ENCODE measurements at places on chromosomes 5 and 9.
A peak's percentile ranks its signal among the peaks of the same experiment; 100 is the strongest.

DNA sequence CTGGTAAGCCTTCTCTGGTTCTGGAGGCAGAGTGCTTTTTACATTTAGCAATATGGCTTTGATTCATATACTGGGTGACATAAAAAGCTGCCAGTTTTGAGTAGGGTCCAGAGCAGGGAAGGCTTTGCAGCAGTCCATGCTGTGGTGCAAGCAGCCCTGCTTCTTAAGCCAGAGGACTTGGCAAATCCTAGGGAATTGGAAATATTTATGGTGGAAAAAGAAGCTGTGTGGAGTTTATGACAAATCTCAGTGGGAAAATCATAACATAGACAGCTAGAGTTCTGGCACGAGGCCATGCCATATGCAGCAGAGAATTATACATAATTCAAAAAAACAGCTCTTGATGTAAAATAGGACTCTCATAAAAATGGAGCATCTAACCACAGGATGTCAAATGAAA, 536.4 kb downstream of the RASEF start:
- no peak for DNase-seq

GRCh38 chr9:5529683-5530221, 19.4 kb downstream of the PDCD1LG2 start:
- peak; percentile 88 for DNase-seq

DNA sequence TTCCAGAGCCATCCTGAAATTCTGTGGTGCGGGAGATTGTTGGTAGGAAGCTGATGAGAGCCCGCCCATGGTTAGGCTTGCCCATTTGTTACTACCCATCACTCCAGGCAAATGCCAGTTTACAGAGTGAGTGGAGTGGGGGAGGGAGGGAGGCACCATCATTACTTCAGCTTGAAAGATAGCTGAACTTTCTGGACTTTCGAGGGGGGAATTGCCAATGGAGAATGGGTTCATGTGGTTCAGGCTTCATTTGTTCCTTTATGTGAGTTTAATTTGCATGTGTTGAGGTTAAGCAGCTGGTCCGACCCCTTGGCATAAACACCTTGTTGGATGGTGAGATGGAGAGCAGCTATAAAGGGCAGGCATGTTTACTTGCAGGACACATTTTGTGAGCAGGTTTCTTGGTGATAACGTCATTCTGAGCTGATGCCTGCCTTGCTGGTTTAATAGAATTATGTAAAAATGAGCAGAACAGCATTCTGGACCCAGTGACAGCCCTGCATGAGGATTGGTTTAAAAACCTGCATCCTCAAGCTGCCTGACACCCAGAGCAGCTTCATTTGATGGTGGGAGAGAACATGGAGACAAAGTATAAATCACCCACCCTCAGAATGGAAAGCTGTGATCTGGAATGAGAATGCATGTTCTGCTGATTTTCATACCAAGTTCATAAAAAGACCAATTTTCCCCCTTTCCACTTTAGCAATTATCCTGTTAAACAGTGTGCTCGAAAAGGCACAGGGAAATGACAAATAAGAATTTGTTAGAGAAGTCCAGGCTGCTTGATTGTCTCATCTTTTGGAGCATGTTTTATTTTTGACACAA, 106.3 kb downstream of the TRIO start:
- no peak for DNase-seq

GRCh38 chr5:61701877-61702602, 370.0 kb downstream of the ZSWIM6 start:
- DNase-seq, result no peak

- no peak for DNase-seq
Observed at GRCh38 chr5:72472666-72473422, 34.4 kb downstream of the ZNF366 start.

DNA sequence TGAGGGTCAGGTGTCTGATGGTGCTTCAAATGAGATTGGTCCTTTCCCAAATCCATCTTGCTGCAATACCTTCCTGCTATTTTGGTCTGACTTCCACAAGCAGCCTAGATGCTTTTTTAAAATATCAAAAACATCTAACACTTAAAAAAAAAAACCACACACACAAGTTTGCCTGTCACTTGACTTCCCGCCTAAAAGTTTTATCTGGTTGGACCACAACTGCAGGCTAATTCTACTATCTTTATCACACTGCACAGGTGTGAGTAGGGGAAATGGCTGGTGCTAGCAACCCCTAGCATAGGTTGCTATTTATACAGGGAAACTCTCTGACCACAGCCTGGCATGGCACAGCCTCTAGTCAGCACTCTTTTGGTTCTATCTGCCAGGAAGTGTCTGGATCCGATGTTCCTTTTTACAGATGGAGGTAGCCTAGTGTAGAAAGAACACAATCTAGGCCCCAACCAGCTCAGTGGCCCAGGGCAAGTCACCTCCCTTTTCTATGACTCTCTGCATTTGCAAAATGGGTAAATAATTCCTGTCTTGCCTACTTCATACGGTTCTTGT, at the start of gene HEMGN:
TSS of gene HEMGN (minus strand) at position 92 of the 564 bp plus-strand sequence. CDS start at position 56, 36 bp downstream.
- DNase-seq, result no peak

DNA sequence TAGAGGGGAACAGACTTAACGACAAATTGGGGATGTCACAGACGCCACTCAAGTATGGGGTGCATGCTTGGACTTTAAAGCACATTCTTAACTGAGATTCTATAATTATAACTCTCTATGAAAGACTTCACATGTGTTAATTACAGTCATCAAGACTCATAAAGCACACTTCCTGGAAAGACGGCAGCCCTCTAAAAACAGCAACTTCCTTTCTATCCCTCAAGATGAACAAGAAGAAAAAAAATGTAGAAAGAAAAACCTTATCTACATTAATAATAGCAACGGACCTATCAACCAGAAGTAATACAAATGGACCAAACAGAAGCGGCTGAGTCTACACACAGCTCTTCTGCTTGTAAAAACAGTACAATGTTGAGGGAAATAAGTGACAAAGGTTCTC, 21.2 kb downstream of the GNAQ start:
- DNase-seq, result no peak

DNA sequence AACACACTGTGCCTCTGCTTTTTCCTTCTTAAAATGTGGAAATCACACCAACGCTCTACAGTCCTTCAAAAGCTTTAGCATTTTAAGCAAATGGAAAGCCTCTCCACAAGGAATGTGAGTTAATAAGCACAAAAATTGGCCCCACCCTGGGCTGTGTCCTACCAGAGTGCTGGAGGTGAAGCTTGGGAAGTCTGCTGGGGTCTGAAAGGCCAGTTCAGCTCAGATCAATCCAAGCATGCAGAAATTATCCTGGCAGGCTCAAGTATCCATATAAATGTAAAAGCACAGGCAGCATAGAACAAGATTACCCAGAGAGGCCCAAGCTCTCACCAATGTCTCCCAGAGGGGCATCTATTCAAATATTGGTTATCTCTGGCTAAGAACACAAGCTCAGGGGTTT, 98.5 kb downstream of the ESM1 start:
- no peak for DNase-seq

GRCh38 chr5:45617859-45618416, 78.2 kb downstream of the HCN1 start:
- no peak for DNase-seq

GRCh38 chr5:181188700-181189362, 16.2 kb downstream of the TRIM7 start:
- peak; percentile 87 for DNase-seq

DNA sequence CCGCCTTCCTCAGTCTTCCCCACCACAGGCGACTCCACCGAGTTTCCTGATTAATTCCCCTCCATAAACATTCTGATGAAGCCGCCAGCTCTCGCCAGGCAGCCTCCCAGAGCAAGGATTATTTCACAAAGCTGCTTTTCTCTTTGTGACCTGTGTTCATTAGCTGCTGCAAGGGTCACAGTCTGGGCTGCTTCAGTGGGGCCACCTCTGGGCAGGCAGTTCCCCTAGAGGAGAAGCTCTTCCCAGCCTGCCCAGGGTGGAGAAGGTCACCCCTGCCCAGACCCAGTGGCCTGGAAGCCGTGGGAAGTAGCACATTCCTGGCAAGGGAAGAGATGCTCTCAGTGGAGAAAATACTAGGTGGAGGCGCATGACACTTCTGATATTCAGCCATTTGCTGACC, 58.4 kb upstream of the RAPGEF1 start:
- no peak for DNase-seq

DNA sequence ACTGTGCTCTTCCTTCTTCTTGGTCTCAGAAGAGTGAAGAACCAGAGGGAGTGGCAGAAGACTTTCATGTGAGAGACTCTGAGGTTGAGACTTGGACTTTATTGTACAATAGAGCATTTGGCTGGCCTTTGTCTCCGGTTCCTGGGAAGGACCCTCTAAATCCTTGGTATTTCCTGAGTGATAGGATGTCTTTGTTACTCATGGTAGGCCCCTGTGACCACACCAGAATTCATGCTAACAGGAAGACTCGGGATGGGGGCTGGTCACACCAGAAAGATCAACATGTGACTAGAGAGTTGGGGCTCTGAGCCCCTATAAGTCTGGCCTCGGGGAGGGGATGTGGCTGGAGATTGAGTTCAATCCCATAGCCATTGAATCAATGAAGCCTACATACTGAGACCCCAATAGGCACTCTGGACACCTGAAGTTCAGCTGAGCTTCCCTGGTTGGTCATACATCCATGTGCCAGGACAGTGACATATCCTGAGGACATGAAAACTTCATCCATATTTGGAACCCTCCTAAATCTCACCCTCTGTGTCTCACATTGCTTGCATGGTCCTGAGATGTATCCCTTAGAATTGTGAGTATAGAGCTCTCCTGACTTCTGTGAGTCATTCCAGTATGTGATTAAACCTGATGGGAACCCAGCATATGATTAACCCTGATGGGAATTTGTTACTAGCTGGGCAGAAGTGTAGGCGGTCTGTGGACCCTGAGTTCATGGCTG, 201.7 kb downstream of the GADD45G start:
- peak; percentile 80 for DNase-seq

- DNase-seq, result no peak
Observed at GRCh38 chr5:54415147-54415546, 40.4 kb upstream of the HSPB3 start.

- DNase-seq, result no peak
Observed at GRCh38 chr5:122933956-122934355, 88.5 kb downstream of the SNX24 start.

GRCh38 chr9:16959391-16959790, 88.9 kb upstream of the BNC2 start:
- no peak for DNase-seq

DNA sequence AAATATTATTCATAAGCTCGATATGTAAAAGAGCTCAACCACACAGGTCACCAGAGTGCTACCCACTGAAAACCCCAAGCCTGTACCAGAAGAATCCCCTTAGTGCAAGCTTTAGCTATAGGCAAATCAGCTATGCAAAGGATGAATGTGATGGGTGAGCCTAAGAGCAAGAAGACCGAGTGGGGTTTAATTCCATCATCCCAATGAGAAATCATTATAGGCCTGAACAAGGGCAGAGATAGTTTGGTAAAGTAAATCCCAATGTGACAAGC, 21.8 kb downstream of the ELOVL7 start:
- no peak for DNase-seq
